ENCODE measurements at places on chromosomes 4 and X.

- DNase-seq = no peak
Observed at GRCh38 chr4:54695788-54696187, 38.0 kb downstream of the KIT start.

GRCh38 chr4:48854395-48854683 is 23.5 kb downstream of the OCIAD1 start:
- no peak for DNase-seq

- DNase-seq = no peak
Observed at GRCh38 chrX:131227608-131228007, 61.5 kb downstream of the IGSF1 start.

DNA sequence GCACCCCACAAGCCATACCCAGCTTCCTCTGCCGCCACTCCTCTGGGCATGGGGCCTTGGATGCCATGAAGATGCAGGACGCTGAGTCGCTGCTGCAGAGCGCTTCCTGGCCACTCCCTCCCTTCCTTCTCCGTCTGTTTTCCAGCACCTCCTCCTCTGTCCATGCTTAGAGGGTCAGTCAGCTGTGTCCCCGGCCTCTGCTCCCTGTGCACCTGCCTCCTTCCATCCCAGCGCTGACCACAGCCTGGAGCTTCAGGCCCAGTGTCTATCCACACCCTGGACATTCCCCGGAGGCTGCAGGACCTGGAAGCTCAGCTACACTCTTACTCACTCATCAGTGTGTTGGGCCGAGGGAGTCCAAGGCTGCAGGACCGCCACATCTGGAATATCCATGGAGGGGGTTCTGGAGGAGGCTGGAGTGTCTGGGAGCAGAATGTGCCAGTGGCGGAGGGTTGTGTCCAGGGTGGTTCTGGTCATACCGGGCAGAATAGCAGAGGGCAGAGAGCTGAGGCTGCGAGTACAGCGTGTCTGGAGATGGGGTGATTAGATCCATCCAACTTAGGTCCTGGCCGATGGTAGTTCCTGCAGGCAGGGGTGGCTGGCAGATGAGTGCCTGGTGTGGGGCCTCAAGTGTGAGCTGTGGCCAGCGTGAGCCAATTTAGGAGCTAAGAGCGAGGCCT is 58.6 kb upstream of the ADRA2C start:
- DNase-seq = no peak

DNA sequence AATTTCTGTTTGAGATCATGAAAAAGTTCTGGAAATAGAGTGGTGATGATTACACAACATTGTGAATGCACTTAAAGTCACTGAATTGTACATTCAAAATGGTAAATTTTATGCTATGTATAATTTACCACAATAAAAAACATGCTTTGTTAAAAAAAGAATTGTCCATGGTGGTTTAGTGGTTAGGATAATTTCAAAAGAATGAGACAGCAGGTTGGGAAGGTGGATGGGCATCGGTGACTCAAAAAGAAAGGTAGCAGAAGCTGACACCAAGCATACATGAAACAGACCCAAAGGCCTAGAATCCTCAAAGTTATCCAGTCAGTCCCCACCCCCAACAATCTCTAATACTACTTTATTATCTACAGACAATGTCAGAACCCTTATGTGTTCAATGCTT is 91.1 kb downstream of the MSN start:
- no peak for DNase-seq

- no peak for DNase-seq
Observed at GRCh38 chr4:24979554-24979953, 51.2 kb downstream of the LGI2 start.

GRCh38 chrX:7240929-7241328 is 93.0 kb upstream of the PUDP start:
- no peak for DNase-seq

DNA sequence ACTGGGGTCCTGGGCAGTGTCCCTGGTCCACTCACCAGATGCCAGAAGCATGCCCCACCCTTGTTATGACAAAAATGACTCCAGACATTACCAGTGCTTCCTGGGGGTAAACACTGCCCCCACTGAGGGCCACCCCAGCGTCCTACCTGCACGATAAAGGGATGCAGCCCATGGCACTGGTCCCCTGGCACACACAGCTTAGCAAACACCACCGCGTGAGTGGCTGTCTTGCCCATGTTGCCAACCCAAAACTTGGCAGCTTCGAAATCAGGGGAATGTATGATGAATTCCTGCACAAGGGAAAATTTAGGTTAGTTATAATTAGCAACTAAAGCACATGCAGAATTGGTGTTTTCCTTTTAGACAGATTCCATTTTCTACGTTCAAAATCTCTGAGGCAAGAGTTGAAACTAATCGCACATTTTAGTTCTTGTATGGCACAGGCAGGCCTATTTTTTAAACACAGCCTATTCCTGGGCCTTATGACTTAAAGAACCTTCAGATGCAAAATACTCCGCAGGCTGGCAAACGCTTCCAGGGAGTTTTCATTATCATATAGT is 30.4 kb downstream of the ACOX3 start:
- no peak for DNase-seq

DNA sequence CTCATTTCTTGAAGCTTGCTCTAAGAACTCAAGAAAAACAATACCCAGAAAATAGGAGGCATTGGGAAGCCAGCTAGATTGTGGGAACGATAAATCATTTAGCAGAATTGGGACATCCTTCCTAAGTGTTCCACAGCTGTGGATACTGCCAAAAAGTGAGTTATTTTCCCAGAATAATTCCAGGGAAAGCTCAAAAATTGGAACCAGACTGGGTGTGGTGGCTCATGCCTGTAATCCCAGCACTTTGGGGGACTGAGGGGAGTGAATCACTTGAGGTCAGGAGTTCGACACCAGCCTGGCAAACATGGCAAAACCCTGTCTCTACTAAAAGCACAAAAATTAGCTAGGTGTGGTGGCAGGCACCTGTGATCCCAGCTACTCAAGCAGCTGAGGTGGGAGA is 68.2 kb upstream of the GK2 start:
- DNase-seq = no peak

Measured in RCC 7860 (cell line).